ENCODE measurements at places on chromosomes 11 and 22. TPM values are rescaled to one million over a fixed set of nuclear protein-coding genes. Genes with fewer than 3 reads are reported as not detected.
A peak's percentile ranks its signal among the peaks of the same experiment; 100 is the strongest.

OR10D3 gene
- total RNA-seq, result not detected

SYT13 gene
- not detected for total RNA-seq

MS4A2 gene
- total RNA-seq, result not detected

- H3K4me1 ChIP-seq, result peaks cover 19% of the 10 kb centered on the region
- H3K36me3 ChIP-seq, result no peaks in the 10 kb centered on the region
- peak overlapping the region; percentile 95 for H3K4me3 ChIP-seq
- DNase-seq, result peak; percentile 32
- H3K27ac ChIP-seq, result peak overlapping the region; percentile 89
These were observed 935 bp downstream of the QSER1 start for GRCh38 chr11:32893343-32894148.

DNA sequence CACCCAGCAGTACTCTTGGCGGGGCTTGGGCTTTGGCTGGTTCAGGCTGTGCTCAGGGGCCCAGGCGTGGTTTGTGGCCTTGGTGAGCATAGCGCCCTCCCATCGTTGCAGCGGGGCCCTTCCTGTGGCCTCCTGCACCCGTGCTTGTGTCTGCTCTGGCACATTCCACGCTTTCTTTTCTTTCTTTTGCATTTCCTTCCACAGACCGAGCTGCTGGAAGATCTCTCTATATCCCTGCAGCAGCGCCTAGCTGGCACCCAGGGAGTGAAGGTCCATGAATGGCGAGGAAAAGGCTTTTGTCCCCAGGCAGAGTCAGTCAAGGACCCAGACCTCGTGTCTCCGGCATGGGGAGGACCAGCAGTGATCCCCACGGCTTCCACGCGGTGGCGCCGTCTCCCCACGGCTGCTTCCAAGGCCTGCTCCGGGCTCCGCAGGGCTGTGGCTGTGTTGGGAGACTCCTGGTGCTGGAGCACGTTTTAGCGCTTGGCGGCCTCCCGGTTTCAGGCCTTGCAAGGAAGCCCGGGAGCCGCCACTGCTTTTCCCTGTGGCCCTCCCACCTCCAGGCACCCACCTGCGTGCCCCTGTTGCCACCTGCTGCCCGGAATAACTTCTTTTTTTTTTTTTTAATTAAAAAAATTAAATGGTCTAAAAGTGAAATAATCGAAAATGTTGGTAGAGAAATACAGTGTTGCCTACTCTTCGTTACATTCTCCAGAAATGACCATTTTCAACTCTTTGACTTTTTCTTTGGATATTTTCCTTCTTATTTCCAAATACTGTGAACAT is 28.5 kb downstream of the GLB1L2 start:
- peak overlapping the region; percentile 49 for H3K4me3 ChIP-seq
- H3K36me3 ChIP-seq, result peaks cover 3% of the 10 kb centered on the region
- peak; percentile 47 for DNase-seq

- H3K27ac ChIP-seq, result peak overlapping the region; percentile 67
- peaks cover 38% of the 10 kb centered on the region for H3K27me3 ChIP-seq
- peaks cover 7% of the 10 kb centered on the region for H3K4me1 ChIP-seq
- peak; percentile 73 for DNase-seq
These were observed 6.0 kb upstream of the IFT27 start for GRCh38 chr22:36781656-36782627.

DNA sequence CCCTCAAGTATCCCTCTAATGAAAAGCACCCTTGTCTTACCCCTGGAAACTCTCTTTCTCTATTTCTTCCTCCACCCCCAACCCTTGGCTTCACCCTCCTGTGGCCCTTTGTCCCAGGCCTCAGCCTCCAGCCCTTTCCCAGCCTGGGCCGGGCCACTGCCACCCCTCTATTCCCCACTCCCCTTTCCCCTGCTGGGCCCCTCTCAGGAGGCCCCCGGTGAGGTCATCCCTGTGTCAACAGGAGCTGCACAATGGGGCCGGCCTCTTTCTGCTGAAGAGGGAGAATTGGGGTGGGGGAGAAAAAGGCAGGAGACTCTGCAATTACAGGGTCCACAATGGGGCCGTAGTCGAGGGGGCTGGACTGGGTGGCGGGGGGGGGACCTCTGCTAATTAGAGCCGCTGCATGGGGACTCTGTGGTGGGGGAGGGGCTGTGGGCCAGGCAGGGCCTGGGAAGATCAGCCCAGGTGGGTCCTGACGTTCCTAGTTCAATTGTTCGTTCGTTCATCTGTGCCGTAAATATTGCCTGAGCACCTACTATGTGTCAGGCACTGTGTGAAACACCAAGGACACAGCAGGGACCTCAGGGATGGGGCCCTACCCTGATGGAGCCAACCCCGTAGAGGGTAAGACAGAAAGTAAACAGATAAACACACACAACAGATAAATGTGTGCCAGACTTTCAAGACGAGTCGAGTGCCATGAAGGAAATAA is 18.5 kb upstream of the MPPED1 start:
- no peak for DNase-seq
- H3K27me3 ChIP-seq, result peaks cover 26% of the 10 kb centered on the region
- no peak overlapping the region for H3K4me3 ChIP-seq

CHRNA10 gene
- total RNA-seq, result 1.2 TPM

DNA sequence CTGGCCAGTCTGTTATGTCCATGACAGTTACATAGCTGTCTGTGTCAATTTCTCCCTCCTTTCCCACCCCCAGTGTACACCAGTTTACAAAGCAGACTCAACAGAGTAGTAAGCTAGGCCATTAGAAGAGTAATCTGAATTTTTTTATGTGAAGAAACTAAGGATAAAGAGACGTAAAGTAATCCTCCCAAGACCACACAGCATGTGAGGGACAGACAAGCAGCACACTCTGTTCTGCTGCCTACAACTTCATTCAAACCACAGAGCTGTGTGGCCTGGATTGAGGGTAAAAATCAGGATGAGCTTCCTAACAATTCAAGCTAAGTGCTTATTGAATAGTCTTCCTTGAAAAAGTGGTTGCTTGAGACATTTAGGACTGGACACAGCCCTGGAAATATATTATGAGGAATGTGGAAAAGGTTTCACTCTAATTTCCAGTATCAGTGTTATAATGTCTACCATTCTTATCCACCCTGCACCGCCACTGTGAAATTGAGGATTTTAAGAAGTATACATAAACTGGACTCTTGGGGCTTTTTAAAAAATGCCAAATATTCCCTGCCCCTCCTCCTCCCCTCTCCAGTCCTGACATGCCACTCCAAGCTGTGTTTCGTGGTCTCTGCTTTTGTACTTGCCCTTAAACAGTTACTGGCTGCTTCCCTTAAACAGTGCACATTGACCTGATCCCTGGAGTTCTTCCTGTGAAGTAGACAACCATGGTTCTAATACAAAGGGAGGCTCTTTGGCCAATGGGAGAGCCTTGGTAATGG is 40.9 kb downstream of the EXT2 start:
- peaks cover 10% of the 10 kb centered on the region for H3K36me3 ChIP-seq
- H3K4me1 ChIP-seq, result no peaks in the 10 kb centered on the region
- DNase-seq, result no peak
- H3K27me3 ChIP-seq, result no peaks in the 10 kb centered on the region
- peak overlapping the region; percentile 45 for H3K27ac ChIP-seq
- H3K4me3 ChIP-seq, result no peak overlapping the region

Measured in T-helper 17 cell (primary cell).